Activated CD4-positive, alpha-beta T cell treated with anti-CD3 and anti-CD28 coated beads, Interleukin-2, amount 50 U/mL, for 16 hours (primary cell): ENCODE measurements at places on chromosomes 16 and 17.

DNA sequence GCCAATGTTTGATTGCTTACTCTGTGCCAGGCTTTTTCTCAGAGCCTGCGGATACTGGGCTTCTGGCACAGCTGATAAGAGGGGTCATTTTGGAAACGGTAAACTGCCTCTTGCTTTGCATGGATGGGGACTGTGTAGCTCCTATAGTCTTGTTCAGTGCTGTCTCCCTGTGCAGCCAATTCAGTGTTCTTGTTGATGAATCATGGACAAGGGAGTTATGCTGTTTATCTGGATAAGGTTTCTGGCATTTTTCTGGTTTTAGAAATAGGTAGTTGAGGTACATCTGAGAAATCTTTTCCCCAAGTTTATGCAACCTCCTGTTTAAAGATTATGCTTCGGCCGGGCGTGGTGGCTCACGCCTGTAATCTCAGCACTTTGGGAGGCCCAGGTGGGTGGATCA is 16.7 kb upstream of the TANGO6 start:
- no peak for DNase-seq

GRCh38 chr16:30087181-30087898 is 4.4 kb downstream of the TBX6 start:
- DNase-seq = no peak

DNA sequence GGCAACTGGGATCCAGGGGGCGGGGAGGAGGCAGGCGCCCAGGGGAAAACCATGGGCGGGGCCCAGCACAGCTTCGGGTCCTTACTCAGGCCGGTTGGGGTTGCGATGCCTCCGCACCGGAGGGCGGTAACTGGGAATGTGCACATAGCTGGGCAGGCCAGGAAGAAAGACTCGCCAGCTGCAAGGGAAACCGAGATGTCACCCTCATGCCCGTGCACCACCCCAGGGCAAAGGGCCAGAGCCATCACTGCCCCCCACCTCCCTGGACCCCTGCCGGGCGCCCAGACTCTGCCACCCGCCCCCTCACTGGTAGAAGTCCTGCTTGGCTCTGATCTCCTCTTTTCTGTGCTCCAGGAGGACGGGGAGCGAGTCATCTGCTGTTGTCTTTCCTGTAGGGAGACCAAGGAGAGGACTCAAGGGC is 6.7 kb downstream of the ALOX12B start:
- DNase-seq = no peak

DNA sequence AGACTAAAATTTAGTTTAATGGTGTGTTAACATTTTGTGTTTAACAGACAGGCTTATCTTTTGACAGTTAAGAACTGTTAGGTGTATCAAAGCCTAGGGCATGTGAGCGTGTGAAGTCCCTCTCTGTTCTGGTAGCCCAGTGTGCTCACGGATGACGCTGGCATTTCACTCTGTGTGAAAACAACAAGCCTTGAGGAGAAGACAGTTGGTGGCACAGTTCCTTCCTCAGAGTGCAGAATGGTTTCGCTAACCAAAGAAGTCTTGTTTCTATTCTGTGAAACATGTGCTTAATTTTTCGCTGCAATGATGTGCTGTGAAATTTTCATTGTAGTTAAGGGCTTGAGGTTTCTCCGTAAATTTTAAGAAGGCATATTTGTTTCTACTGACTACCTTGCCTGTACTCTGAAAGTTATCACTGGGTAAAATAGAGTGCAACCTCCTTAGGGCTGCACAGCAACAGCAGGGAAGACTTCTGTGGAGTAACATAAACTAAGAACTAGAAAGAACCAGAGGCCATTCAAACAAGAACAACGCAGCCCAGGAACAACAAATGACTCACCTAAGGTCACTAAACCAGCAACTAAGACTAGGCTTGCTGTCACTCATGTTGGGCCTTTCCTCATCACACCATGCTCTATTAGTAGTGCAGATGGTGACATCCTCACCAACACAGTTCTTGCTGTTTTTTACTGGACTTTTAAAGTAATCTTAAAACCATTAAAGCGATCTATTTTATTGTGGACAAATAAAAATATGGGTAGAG is 33.4 kb downstream of the BRD7 start:
- DNase-seq = peak; percentile 88

DNA sequence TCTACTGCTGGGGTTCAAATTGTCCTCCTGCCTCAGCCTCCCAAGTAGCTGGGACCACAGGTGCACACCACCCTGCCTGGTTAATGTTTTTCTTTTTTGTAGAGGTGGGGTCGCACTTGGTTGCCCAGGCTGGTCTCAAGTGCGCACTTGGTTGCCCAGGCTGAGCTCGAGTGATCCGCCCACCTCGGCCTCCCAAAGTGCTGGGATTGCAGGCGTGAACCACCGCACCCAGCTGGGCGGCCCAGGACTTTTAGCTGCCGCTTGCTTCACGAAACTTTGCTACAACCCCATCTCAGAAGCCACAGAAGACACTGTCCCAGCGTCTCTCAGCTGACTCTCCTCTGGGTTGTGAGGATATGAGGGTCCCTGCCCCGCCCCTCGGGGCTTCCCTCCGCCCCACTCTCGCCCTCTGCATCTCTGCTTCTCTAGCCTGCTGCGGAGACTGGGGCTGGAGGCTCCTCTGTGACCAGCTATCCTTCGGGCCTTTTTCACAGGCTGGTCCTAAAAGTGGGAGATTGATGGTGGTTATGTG is 48.8 kb upstream of the CBX4 start:
- DNase-seq = no peak

DNA sequence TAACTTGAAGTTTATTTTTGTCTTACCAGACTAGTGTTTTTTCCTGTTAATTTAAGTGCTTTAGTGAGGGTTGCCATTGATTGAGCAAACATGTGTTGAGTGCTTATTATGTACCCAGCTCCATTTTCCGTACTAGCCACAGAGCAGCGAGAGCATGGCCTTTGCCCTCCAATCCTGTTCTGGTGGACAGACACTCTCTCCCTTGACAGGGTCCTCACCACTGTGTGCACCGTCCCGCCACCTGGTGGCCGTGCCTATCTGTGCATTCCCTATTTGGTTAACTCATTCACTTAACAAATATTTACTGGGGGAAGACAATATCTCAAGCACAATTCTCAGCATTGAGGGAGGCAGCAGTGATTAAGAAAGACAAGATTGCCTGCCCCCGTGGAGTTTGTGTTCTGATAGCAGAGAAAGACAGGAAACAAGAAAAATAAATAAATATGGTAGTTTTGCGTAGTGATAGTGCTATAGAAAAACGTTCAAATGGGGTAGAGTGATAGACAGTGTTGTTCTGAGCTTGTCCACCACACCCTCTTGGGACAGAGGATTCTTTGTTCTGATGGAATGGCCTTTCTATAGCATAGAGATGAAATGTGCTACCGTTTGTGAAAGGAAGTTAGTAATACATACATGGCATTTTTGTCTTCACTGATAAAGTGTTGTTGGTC is 13.0 kb downstream of the CDH13 start:
- peak; percentile 52 for DNase-seq

- DNase-seq = peak; percentile 85
Measured at GRCh38 chr17:40559954-40560591, 5.2 kb downstream of the CCR7 start.
